ENCODE measurements at places on chromosomes 11 and 22.

GRCh38 chr11:90564531-90564930 lies 341.7 kb upstream of the CHORDC1 start:
- no peak for DNase-seq

DNA sequence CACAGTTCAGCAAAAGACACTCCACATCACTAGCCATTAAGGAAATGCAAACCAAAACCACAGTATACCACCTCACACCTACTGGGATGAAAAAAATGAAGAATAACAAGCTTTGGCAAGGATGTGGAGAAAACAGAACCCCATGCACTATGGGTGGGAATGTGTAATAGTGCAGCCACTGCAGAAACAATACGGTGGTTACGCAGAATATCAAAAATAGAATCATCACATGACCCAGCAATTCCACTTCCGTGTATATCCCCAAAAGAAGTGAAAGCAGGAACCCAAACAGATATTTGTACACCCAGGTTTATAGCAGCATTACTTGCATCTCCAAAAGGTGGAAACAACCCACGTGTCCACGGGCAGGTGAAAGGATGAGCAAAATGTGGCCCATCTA lies 20.8 kb downstream of the CARS1 start:
- no peak for DNase-seq

- DNase-seq, result no peak
These were observed 58.5 kb upstream of the NTM start for GRCh38 chr11:131311776-131312514.

GRCh38 chr11:33389635-33390034 lies 132.5 kb downstream of the HIPK3 start:
- DNase-seq, result no peak

GRCh38 chr22:18154821-18155390 lies 4.9 kb downstream of the USP18 start:
- no peak for DNase-seq
